ENCODE measurements at places on chromosomes 1 and 21. TPM values are rescaled to one million over a fixed set of nuclear protein-coding genes. Genes with fewer than 3 reads are reported as not detected.

DNA sequence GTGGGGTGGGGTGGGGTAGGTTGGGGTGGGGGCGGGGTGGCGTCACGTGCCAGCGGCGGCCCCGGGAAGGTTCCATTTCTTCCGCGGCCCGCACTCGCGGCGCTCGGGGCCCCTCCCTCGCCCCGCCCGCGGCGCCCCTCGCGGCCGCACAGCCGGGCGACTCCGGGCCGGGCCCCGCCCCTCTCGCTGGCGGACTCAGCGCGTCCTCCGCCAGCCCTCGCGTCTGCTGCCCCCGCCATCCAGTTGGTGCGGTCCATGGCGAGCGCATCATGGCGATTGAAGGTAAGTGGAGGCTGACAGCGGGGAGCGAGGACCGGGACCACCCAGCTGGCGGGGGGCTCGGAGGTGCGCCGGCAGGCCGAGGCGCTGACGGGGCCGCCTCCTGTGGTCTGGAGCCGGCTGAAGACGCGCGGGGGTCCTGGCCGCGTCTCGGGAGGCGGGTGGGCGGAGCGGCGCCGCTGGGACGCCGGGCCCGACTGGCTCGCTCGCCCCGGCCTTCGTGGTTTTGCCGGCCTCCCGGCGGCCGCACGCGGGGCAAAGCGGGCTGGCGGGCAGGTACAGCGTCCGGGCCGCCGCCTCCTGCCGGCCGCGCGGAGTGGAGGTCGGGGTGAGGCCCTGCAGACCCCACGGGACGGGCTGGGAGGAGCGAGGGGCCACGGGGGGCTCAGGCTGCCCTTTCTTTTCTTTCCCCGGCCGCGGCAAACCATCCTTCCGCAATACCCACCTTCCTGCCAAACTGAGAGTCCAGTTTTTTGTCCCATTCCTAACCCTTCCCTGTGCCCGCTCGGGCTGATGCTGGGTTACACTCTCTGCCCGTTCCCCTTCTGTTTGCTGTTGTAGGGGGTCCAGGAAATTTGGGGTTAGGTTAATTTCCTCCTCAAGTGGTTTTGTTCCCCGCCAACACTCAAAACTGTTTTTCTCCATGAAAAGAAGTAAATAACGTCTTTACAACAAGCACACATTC, at the start of gene SYT14:
Gene SYT14, plus strand, starts transcription at position 222 of the 964 bp plus-strand sequence. Its CDS starts 48 bp downstream, at position 270.
- no peak for DNase-seq

- no peak for DNase-seq
Observed at GRCh38 chr1:9009438-9010370, 16.5 kb downstream of the SLC2A7 start.

- DNase-seq: no peak
Observed at GRCh38 chr1:151619489-151620093, 7.7 kb downstream of the SNX27 start.

DNA sequence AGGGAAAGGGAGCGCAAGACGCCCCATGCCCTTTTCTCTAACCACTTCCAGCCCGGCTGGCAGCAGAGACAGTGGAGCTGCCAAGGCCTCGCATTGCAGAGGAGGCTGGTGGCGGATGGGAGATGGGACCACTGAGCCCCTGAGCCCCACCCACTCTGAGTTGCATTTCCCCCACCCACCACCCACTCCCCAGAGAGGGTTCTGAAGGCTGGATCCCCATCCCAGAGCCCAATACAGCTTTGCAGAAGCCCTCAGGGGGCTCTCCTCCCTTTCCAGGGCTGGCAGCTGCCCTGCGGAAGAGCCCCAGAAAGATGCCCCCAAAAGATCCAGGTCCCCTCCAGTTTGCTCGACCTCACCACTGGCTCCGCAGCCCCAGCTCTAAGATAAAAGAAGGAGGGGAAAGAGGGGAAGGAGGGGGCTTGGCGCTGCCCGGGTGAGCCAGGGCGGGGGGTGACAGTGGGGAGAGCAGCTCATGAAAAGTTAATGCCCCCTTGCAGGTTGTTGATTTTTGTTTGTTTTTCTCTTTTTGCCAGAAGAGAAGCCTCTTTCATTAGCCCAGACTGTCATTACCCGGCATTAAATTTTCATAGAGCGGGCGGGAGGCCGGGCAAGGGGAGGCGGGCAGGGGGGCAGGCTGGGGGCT, 38.4 kb upstream of the CASZ1 start:
- no peak for DNase-seq

- DNase-seq: no peak
Observed at GRCh38 chr1:88763649-88764406, 79.8 kb downstream of the PKN2 start.

DNA sequence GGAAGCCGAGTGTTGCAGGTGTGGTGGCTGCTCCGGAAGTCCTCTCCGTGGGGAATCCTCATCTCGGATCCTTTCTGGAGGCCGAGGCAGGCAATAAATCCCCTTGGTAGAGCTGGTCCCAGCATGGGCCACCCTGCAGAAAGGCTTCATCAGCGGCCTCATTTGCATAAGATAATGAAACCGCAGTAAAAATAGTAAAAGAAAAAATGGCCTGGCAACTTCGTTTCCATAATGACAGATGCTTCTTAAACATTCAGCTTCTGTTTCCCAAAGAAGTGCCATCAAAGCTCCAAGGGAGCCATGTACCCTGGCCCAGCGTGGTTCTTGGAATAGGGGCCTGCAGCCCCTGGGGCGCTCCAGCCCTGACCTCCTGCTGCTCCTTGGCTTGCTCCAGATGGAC, 244.1 kb downstream of the GRIK3 start:
- DNase-seq: no peak

DNA sequence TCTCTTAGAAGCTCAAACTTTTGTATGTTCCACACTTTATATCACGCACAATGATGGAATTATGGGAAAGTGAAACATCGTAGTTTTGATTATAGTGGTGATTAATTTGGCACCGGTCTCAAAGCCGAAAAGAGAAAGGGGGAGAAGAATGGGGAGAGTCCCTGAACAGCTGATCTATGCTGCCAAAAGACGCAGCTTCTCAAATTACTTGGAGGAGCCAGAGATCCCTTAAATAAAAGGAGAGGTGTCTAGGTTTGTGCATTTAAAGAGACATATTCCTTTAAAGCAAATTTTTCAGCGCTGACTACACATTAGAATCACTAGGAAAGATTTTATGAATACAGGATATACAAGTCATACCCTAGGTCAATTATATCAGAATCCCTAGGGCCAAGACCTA, 599.6 kb upstream of the ADAMTS5 start:
- no peak for DNase-seq

The SPRR3 gene
- not detected for total RNA-seq

The LCE1A gene
- not detected for total RNA-seq

- no peak for DNase-seq
Observed at GRCh38 chr1:32606565-32607371, 43.6 kb downstream of the ZBTB8OS start.

The KRTAP22-2 gene
- total RNA-seq: not detected

DNA sequence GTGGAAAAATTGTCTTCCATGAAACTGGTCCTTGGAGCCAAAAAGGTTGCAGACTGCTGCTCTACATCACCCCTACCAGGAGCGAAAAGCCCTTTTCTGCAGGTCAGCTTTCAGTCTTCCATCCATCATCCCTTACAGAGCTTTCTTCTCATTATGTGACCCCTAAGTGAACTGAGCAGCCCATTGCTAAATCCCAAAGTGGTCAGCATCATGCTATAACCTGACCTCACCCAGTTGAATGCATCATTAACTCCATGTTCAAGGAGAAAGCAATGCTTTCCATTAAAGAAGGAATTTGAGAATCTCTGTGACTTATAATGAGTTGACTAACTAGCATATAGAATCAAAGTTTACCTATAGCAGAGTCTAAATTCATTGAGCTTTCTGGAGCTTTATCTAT, 10.4 kb upstream of the IL24 start:
- DNase-seq: no peak

The ADORA3 gene
- 0.41 TPM for total RNA-seq

The ZNF648 gene
- total RNA-seq: not detected

DNA sequence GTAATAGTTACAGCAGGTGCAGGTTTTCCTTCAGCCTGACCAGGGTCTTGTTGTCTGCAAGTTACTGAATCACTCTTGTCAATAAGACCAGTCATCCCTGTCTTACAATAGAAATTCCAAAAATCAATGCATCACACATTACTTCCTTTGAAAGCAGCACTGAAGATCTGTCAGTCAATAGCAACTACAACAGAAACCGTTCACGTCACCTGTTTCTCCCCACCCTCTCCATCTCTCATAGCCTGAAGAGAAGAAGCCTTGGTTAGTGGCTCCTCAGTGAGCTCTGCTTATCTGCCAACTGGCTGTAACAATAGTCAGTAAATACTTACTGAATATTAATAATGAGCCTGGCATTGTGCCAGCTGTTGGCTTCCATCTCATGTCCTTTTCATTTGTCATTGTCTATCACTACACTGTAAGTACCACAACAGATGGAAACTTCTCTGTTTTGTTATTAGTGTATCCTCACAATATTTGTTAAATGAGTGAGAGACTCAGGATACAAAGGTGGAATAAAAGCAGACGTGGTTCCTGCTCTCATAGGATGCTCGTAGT, 195.2 kb downstream of the S1PR1 start:
- DNase-seq: no peak

DNA sequence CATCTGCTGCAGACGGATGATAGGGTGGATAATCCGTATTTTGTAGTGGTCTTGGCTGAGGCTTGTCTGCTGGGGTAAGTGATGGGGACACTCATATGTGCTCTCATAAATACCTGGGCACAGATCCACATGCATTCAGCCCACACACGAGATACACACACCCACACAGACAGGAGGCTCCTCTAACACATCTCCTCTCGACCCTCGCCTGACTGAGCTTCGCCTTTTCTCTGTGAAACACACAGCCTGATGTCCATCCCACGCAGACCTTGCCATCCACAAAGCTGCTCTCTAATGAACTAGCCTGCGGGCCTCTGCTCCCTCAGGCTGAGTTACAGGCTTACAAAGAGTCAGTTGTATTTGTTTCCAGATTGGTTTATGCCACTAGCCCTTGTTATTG, 96.3 kb upstream of the CSF3R start:
- DNase-seq: no peak

- no peak for DNase-seq
Observed at GRCh38 chr1:205448540-205449253, 7.1 kb downstream of the BLACAT1 start.

DNA sequence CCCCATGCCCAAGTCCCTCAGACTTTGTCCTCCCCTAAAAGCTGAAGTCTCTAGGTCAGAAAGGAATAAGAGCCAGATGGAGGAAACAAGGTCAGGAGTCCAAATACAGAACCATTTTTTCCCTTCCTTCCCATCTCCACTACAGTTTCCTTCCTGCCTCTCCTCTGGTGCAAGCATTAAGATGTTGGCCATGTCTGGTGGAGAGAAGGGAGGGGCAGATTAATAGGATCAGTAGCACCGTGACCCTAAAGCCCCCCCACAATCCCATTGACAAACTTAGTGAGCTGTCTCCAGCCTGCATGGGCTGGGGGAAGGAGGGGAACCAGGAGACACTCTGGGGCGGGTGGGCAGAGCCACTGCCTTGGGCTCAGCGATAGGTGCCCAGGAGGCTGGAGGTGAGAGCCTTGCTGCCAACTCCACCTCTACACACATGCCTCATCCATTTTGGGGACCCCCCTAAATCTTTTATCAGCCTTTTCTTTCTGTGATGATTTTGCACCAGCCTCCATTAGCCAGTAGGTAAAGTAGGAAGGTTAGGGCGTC, 59.8 kb downstream of the RHBG start:
- no peak for DNase-seq

DNA sequence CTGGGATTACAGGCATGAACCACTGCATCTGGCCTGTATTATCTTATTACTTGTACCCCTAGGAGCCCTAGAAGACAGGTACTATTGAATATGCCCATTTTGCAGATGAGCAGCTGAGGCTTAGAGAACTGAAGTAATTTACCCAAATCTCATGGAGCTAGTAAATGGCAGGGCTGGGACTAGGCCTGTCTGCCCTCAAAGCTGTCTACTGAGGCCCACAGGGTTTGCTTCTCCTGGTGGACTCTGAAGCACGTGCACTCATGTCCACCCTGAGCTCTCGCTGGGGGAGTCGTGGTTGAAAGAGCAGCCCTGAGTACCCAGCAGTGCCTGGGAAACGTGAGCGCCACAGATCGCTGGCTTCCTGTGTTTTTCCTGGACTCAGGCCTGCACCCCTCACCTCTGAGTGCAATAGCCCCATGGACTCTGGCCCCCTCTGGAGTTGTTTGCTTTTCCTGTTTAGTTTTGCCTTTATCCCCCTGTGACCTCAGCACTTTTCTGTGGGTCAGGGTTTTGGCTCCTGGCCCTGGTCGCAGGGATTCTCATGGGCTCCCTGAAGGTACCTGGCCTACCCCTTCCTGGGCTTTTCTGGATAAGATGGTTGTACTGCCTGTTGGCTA, 52.4 kb downstream of the ARHGEF10L start:
- no peak for DNase-seq

- no peak for DNase-seq
Observed at GRCh38 chr1:156149374-156150332, 3.7 kb upstream of the SEMA4A start.

Data from CD4-positive, alpha-beta memory T cell (primary cell).